ENCODE measurements at places on chromosomes 3 and 15.

DNA sequence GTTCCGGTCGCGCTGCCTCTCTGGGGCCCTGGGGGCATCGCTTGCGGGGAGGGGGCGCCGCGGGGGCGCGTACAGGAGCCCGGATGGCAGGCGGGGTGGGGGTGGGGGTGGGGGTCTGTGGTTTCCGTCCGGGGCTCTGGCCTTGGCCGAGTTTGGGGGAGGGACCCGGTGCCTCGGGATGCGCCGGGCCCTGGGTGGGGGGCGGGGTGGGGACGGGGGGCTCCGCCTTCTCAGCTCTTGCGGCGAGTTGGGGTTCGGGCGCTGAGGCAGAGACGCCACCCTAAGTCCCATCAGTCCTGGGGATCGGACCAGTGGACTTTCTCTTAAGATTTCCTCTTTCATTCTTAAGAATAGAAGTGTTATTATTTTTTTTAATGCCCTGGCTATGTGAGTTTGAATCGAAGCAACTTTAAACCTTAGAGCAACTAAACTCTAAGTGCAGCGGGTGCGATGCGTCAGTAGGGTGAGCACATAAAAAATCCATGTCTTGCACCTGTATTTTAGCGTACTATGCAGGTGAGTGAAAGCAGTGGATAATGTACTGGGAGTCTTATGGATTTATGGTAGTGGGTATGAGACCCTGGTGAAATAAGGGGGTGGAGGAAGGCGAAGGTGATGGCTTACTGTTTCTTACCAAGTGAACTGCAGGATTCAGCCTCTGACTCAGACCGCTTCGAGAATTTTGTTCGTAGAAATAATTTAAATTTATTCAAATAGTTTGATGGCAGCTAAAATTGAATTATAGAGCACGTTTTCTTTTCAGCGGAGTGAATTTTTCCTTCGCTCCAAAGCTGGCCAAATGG, 762 bp downstream of the CTNNB1 start:
- DNase-seq, result peak; percentile 76

- DNase-seq, result no peak
Observed at GRCh38 chr3:143352850-143353550, 233.4 kb downstream of the CHST2 start.

GRCh38 chr3:38640661-38641452, 8.6 kb downstream of the SCN5A start:
- no peak for DNase-seq

GRCh38 chr3:183013856-183014255, 33.5 kb upstream of the DCUN1D1 start:
- no peak for DNase-seq

- DNase-seq, result no peak
Observed at GRCh38 chr3:194596906-194597305, 36.3 kb downstream of the TMEM44 start.

- no peak for DNase-seq
Observed at GRCh38 chr15:89111352-89111751, 23.1 kb downstream of the ABHD2 start.

GRCh38 chr15:38809621-38810020, 245.0 kb upstream of the RASGRP1 start:
- DNase-seq, result no peak

- no peak for DNase-seq
Observed at GRCh38 chr15:48501208-48501607, 144.3 kb downstream of the FBN1 start.

GRCh38 chr15:20645956-20646355, 104.4 kb upstream of the GOLGA6L6 start:
- peak; percentile 32 for DNase-seq

- no peak for DNase-seq
Observed at GRCh38 chr15:29139072-29139471, 130.6 kb downstream of the NSMCE3 start.

DNA sequence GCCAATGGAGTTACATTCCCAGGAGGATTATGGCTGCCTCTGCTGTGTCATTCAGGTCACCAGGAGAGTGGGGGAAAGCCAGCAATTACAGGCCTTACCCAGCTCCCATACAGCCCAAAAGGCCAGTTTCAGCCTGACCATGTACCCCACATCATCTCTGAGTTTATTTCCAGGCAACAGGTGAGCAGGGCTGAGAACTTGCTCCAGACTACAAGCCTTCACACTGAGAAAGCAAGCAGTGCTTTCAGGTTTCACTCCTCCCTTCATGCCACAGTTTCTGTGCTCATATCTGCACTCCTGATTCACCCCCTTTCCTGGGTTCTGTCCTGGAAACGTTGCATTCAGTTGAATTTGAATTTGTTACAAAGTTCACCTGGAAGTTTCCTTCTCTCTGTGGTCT, 68.1 kb upstream of the ABI3BP start:
- no peak for DNase-seq

GRCh38 chr3:116669576-116669975, 40.0 kb upstream of the TUSC7 start:
- no peak for DNase-seq

- DNase-seq, result no peak
Observed at GRCh38 chr15:78682693-78683410, 41.8 kb upstream of the CHRNB4 start.

DNA sequence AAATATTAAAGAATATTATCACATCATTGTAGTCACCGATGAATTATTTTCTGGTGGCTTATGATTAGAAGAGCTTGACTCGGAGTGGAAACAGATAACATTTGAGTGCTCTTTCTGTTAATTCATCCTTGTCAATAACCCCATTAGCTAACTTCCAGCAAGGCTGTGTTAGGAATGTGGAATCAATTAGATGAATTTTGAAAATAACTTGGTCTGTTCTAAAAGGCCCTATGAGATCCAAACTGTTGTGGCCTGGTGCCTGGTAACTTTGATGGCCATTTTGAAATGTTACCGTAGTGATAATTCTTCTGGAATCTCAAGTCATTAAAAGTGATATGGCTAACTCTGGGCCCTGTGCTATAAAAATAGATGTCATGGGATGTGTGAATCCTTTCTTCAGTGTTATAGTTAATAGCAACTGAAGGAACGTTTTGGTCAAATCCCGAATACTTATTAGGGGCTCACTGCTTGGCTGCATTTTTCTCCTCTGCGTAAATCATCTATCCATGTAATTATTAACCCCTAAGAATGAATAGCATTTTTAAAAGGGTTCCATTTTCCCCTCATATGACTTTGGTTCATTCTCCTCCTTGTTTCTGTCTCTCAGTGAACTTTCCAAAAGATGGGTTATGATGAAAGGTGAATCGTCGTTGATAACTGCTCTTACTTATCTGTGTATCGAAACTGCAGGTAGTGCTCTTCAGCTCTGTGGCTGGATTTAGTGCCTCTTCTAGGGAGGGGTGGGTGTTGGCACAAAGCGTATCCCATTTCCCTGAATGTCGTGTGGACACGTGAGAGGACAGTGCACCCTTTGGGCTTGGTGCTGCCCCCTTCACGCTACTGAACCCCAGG, 82.7 kb downstream of the IGF1R start:
- no peak for DNase-seq

GRCh38 chr3:166531730-166532129, 694.5 kb upstream of the BCHE start:
- no peak for DNase-seq

DNA sequence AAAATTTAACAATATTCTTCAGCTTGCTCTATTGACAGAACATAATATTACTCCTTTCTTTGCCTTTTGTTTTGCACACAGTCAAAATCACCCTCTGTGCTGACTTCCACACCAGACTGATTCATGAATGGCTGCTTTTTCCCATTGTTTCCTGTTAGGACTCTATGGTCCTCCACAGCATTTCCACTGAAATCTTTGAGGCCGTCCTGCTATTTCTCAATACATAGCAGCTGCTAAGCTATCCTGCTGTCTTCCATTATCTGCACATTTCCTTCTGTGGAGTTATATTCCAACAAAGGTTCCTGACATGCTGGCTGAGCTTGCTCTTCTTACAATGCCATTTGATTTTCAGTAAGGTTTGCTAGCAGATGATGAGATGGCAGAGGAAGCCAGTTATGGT, 153.3 kb downstream of the EPHA3 start:
- no peak for DNase-seq

GRCh38 chr15:39188930-39189329, 391.9 kb upstream of the THBS1 start:
- peak; percentile 50 for DNase-seq

All from GM03348 (cell line).